Motor neuron (in vitro differentiated cells): ENCODE measurements at places on chromosomes 1 and 21. TPM values are rescaled to one million over a fixed set of nuclear protein-coding genes. Genes with fewer than 3 reads are reported as not detected.

DNA sequence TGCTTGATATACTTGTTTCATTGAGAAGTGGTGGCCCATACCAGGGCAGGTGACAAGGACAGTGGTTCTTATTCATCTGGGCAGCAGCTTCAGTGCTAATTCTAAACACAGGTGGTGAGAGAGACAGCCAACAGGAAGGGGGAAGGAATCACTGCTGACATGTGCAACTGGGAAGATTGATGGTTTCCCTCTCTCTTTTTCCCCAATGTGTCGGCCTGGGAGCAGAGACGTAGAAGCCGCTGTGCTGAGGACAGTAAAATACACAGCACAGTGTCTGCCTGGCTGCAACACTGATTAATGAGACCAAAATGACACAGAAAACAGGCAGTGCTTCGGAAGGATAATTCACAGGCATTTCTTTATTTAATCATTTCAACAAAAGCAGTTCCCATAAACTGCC, 48.8 kb downstream of the WARS2 start:
- ATAC-seq: peak; percentile 98

DNA sequence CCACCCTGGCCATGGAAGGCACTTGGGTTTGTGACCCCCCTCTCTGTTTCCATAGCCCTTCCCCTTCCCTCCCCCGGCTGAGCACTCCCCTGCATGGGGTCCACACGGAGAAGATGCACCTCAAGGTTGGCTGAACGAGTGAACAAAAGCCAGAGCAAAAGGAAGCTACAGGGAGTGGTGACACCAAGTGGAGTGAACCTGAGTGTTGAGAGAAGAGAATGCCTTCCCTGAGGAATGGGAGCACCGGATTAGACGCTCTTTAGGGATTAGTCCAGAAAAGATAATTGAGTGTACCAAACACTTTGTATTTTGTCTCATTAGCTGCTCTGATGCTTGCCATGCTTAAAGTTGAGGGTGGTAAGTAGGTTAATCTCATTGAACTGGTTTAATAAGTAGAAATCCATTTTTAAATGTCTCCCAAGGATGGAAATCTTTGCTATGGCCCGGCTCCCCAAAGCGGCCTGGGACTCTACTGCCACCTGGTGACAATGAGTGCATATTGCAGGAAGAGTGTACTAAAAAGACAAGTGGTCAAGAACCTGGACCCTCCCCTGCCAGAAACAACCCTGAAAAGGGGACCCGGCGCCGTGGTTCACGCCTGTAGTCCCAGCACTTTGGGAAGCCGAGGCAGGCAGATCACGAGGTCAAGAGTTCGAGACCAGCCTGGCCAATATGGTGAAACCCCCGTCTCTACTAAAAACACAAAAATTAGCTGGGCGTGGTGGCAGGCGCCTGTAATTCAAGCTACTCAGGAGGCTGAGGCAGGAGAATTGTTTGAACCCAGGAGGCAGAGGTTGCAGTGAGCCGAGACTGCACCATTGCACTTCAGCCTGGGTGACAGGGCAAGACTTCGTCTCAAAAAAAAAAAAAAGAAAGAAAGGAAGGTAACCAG, 150.6 kb upstream of the ZC3H12A start:
- no peak for ATAC-seq

- ATAC-seq: peak; percentile 12
These were observed 23.0 kb downstream of the KNCN start for GRCh38 chr1:46528297-46528955.

- ATAC-seq: no peak
These were observed 100.9 kb upstream of the HMGB4 start for GRCh38 chr1:33762962-33763361.

- ATAC-seq: no peak
These were observed 19.8 kb downstream of the KMO start for GRCh38 chr1:241551759-241552638.

GRCh38 chr1:221897321-221897721, 155.4 kb upstream of the DUSP10 start:
- ATAC-seq: peak; percentile 60

DNA sequence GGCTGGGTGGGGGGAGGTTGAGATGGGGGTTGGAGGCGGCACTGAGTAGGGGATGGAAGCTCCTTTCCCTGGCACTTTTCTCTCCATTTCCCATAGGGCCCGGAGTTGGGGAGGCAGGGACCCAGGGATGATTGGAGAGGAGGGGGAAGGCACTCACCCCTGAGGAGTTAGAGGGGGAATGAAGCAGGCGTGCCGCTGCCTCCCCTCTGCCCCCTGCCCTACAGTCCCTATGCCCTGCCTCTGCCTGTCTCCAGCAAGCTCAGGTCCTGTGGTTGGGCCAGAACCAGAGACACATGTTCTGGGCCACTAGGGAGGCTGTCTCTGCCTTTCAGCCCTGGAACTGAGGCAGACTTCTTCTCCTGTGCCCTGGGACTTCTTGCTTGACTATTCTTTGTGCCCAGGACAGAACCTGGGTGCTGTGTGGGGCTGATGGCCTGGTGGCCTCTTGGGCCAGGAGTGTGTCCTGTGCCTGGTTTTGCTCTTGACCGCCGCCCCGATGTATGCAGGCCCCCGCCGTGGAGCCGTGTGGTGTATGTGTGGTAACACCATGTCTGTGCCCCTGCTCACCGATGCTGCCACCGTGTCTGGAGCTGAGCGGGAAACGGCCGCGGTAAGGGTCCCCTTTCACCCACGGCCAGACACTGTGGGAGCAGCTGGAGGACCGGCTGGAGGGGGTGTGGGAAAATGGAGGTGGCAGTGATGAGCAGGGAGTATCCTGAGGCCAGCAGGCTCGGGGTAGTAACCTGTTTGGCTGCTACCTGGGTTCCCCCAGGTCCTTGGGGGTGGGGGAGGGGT, 1.4 kb downstream of the LYPLA2 start:
- no peak for ATAC-seq

DNA sequence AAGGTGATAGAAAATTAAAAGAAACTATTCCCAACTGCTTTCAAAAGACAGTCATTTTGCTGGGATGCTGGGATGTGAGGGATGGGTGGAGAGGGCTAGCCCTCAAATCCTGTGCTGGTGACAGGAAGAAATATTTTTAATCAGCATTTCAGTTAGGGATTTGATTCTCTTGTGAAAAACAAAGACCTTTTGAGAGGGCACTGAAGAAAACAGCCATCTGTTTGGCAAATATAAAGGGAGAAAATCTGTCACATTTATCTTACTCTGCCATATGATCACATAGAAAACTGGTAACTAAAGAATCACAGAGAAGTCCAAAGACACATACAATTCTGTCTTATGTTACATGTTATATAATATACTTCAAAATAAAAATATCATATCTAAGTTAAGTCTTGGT, 12.3 kb downstream of the STXBP3 start:
- no peak for ATAC-seq

DNA sequence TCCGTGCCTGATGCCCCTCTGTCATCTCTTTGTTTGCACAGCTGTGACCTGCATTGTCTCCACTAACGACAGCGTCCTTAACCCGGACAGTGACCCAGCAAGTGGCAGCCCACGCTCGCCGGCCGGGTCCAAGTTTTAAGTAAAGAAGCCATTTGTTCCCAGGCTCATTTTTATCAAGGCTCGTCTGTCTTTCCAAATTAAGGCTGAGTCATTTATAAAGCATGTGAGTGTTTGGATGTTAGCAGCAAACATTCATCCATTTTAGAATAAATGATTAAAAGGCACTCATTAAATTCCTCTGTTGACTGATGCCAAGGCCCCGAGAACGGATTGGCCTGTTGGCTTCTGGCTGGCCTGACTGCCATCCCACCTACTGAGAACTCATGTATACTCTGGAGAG, 514.5 kb downstream of the NPHP4 start:
- no peak for ATAC-seq

GRCh38 chr1:227880342-227880924, 65.0 kb downstream of the PRSS38 start:
- ATAC-seq: no peak

DNA sequence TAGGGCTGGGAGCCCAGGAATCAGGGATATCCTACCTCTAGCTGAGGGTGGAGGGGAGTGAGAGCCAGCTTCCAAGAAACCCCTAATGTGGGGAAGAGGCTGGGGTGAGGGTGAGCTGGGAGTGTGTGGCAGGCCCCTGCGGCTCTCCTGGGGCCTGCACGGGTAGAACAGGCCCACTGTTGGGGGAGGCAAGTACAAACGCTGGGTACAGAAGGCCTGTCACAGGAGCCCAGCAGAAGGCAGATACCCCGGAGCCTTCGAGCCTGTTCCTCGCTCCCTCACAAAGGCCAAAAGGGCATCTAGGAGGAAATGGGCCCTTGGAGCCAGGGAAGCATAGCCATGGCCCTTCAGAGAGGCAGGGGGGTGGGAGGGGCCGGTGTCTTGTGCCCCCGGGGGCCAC, 13.7 kb downstream of the CELF3 start:
- no peak for ATAC-seq

DNA sequence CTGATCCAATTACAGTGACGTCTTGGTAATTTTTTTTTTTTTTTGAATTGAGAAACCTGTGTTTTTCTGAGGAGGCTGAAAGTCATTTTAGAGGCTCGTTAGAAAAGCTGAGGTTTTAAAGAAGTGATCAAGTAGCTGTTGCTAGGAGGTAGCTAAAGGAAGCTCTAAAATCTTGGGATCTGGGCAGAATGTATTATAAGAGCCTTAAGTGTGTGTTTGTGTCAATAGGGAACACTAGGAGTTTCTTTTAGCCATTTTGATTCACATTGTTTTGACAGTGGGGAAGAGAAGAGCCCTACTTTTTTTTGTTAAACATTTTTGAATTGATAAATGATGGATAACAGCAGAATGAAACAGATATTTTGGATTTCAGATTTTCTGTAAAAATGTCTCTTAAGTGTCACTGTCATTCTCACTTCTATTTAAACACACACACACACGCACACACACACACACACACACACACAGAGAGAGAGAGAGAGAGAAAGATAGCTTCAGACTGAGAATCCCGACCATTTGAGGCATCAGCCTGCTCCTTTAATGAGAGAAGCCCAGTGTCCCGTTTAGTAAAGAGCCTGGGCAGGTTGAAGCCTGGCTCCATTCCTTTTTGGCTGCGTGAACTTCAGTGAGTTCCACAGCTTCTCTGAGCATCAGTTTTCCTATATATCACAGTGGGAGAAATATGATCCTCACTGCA, 79.1 kb upstream of the GPR88 start:
- peak; percentile 28 for ATAC-seq

DNA sequence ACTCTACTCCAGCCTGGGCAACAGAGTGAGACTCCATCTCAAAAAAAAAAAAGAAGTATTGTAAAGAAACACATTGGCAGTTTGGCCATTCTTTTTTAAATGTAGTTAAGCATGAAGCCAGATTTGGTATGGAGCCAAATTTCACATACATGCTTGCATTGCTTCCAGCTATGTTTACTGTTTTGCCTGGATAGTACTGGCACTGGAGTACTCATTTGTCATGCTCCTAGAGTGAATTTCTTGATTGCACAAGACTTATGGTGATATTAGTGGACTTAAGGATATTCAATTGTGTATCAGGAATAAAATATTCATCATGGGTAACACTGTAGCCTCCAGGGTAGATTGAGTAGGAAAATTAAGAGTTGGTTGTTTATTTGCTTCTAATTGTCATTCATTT, 24.5 kb upstream of the SLC9A1 start:
- no peak for ATAC-seq

DNA sequence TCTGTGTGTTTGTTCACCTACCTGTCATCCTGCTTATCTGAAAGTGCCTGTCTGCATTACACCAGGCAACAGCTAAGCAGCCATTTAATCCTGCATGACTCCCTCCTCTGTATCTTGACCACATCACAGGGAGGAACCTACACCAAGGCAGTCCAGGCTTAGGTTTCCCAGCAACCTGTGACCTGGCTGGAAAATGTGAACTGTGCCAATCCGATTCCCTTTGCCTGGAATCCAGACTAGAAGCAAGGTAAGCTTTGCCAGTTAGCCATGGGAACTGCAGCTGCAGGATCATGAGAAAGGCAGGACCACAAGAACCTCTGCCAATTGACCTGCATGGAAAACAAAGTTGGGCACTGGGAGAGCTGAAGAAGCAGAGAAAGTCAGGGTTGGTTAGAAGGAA, 6.3 kb upstream of the ATP1B1 start:
- ATAC-seq: no peak

DNA sequence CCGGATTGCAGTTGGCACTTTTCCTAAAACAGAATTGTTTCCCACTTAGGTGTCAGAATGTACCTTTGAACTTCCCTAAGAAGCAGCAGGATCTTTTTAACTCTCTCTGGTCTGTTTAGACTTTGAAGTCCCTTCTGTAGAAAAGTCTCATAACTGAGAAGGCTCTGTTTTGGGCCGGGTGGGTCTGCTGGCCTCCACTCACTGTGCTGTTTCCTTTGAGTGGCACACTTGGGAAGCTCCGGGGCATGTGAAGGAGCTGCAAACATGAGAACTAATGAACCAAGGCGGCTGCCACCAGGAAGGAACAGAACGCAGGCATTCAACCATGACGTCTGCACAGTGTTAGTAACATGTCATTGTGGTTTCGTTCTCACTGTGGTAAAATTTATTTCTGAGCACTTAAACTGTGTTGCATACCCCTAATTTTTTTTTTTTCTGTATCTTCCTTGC, 19.5 kb upstream of the NCMAP start:
- ATAC-seq: no peak

DNA sequence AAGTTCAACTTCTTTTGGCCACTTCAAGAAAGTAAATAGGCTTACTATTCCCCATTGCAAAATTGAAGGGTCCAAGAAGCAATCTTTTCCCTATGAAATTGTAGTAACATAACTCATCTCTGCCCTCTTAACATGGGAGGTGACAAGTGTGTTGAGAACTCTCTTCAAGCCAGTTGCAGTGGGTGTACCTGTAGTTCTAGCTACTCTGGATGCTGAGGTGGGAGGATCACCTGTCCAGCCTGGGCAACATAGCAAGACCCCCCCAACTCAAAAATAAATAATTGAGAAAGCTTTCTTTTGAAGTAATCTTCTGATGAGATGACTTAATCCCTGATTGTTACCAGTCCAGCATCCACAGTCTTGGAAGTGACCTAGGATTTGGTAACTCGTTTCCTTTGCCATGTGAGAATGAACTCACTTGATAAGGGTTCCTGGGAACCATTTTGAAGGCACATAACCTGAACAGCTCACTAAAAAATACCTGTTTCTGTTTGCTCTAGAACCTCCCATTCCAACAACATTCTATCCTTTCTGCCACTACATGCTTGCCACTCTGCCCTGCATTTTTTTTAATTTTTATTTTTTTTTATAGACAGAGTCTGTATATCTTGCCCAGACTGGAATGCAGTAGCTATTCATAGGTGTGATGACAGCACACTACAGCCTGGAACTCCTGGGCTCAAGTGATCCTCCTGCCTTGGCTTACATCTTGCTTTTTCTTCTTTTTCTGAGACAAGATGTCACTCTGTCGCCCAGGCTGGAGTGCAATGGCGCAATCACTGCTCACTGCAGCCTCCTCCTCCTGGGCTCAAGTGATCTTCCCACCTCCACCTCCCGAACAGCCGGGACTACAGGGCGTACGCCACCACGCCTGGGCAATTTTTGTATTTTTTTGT, 1.4 kb upstream of the IPO9 start:
- no peak for ATAC-seq

DNA sequence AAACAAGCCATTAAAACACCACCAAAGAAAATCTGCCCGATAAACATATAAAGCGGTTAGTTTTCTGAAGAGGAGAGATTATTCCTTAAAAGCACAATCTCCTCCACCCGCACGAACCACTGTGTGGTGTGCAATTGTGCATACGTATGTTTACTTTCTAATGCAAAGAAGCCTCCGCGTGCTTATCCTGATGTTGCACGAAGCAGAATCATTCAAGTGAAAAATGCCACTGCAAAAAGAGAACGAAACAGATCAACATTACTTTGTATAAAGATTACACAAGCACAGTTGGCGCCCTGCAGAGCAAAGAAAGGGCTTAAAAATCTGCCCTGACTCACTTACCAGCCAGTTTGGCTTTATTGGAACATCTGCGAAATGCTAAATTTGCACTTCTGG, 166.8 kb downstream of the ZNF281 start:
- ATAC-seq: peak; percentile 33

CELA2B gene
- total RNA-seq: not detected in 2 replicates

OR10R2 gene
- not detected in 2 replicates for total RNA-seq

SLAMF7 gene
- total RNA-seq: 0.10 and 0.64 TPM in 2 replicates
